Globus pallidus (tissue), 1 donor: ENCODE measurements at places on chromosomes 11 and 22.
A peak's percentile ranks its signal among the peaks of the same experiment; 100 is the strongest.

DNA sequence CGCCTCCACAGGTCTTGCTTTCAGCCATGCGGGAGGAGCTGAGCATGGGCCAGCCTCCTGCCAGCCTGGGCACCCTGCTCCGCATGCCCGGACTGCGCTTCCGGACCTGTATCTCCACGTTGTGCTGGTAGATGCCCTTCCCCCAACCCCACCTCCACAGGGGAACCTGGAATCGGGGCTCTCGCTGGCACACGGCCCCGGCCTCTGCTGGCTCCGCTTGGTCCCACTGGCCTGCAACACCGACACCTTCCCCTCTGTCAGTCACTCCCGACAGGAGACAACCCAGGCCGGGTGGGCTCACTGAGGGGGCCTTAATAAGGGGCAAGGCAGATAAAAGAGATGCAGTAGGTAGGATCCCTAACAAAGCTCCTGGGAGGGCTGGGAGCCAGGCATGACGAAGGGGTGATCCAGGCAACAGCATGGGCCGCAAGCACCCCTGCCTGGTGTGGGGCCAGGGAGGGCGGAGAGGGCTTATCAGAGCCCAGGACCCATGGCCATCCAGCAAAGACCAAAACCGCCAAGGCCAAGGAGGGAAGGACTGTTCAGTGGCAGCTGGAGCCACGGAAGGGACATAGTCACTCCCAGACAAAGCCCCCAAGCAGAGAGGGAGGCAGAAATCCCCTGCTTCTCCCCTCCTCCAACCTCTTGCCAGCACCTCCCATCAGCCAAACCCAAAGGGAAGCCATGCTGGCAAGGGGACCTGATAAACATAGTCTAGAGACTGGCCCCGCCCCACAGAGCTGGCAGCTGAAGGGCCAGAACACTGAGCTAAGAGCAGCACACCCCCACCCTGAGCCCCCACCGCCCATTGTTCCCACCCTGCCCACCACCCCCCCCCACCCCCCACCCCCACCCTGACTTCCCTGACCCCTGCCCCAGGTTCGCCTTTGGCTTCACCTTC lies 8.0 kb downstream of the SLC22A12 start:
- DNase-seq, result no peak

DNA sequence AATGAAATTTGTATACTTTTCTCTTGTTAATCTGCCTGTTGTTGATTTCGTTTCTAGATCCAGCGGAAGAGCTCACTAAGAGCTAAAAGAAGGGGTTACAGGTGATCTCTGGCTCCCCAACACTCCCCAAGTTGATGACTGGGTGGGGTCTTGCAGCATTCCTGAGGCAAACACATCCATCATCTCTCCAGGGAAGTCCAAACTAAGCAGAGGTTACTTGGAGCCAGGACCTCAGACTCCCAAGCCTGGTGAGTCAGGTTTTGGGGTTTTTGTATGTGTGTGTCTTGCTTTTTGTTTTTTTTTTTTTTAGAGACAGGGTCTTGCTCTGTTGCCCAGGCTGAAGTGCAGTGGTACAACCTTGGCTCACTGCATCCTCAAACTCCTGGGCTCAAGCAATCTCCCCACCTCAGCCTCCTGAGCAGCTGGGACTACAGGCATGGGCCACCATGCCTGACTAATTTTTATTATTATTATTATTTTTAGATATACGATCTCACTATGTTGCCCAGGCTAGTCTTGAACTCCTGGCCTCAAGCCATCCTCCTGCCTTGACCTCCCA lies 11.5 kb upstream of the RPS3 start:
- no peak for DNase-seq

- DNase-seq, result peak; percentile 87
Measured at GRCh38 chr11:88709567-88709966, 356.2 kb downstream of the GRM5 start.

DNA sequence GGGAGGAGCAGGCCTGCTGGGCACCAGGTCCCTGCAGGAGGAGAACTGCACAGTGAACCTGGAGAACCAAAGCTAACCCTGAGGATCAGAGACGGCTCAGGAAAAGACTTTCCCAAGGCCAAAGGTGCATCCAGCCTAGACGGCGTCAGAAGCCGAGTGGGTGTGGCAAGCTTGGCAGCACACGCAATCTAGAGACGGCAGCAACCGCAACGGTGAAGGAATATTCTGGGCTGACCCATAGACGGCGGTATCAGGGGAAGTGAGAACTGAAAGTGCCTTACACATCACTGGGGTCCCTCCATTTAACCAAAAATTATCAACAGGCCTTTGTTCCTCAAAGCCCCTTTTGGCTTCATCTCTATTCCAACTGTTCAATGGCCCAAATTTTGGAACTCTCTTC lies 26.2 kb downstream of the SPATA19 start:
- no peak for DNase-seq

DNA sequence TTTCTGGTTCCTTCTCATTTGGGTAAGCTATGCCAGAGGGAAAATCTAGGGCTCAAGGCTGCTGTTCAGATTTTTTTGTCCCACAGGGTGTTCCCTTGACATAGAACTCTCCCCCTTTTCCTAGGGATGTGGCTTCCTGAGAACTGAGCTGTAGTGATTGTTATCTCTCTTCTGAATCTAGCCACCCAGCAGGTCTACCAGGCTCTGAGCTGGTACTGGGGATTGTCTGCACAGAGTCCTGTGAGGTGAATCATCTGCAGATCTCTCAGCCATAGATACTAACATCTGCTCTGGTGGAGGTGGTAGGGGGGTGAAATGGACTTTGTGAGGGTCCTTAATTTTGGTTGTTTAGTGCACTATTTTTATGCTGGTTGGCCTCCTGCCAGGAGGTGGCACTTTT lies 167.3 kb upstream of the PGR start:
- DNase-seq, result no peak

DNA sequence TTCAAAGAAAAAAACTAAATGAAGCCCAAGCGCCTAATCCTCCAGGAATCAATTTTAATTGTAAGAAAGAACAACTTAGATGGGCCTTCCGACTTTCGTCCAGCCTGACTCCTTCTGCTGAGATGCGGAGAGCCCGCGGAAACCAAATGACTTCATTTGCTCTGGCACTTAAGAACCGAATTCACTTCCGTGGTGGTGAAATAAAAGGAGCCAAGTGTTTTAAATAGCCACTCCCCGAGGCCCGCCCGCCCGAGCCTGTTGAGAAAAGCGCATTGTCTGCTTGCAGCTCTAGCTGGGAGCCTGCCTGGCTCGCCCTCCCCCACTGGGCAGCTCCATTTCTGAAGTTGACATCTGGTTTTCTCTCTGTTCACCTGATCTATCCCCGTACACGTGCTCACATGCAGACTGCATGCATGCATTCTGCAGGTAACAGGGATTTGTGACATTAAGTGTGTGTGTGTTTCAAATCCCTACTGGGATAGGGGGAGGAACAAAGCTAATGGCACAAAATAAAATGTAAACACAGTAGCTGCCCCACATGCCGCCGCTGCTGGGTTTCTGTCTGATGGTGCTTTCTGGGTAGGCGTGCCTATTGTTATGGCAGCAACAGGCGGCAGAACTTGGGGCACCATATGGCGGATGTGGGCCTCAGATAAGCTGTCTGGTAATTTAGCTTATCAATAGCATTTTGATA lies 6.2 kb downstream of the TEAD1 start:
- peak; percentile 94 for DNase-seq

- DNase-seq, result no peak
Measured at GRCh38 chr11:88295028-88295427, 42.5 kb downstream of the CTSC start.

DNA sequence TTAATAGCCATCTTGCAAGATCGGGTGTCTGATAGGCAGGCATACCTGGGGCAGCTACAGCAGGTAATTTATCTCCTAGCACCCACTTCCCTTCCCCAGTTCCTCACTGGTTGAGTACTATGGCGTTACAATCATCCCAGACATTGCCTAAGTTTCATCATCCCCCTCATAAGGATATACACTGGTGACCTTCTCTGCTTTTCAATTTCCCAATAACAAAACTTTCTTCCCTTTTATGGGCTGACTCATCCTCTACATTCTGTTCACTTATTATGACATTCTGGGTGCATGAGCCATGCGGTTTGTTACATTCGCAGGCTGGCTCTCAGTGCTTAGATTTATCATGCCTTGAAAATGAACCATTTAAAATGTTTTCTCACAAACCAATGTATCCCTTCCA lies 5.0 kb upstream of the MRPL11 start:
- no peak for DNase-seq

DNA sequence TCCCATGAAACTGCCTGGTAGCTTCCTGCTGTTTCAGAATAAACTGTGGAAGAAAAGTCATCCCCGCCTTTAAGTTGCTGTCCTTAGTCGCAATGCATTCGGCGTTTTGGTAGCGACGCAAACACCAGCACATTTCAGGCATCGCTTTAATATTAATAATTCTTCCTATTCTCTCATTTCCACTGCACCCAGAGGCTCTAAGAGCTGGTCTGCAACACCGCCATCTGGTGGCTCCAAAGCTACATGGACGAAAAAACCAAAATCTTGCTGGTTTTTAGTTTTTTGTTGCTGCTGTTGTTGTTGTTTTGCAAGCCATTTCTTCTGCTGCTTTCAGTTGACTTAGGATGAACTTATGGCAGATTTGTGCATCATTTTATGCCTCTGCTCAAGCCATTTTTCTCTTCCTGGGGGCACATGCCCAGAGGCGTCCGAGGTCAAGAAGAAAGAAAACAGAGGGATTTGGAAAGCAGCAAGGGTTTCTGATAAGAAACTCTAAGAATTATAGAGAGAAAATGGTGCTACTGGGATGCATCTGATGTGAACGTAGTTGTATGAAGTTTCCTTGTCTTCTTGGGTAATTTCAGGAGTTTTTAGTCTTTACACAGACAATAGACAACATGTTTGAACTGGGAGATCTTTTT lies 345.4 kb upstream of the KIRREL3 start:
- peak; percentile 51 for DNase-seq

- no peak for DNase-seq
Measured at GRCh38 chr11:20041499-20041898, 118.8 kb downstream of the DBX1 start.

GRCh38 chr11:121524233-121524631 lies 71.5 kb upstream of the SORL1-AS1 start:
- DNase-seq, result peak; percentile 60

DNA sequence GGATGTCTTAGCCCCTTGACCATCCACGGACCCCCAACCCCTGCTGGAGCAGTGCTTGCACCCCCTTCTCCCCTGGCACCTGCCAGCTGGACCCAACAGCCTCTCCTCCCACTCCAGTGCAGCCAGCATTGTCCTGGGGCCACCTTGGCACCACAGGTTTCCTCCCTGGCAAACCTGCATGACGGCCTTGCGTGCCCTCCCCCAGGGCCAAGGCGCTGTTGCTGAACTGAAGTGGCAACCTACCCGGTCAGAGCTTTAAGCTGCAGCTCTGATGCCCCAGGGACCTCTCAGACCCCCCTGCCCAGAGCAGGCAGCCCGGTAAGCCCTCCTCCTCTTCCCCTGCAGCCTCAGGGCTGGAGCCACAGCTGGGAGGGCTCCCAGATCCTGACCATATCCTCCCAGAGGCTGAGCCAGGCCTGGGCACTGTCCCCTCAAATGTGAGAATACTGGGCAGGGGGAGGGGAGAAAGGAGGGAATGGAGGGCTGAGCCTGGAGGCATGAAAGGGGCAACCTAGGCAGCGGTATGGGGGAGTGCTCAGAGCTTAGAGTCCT lies 1.8 kb upstream of the LRRC75B start:
- no peak for DNase-seq

GRCh38 chr11:838441-839279 lies 3.7 kb downstream of the POLR2L start:
- no peak for DNase-seq

DNA sequence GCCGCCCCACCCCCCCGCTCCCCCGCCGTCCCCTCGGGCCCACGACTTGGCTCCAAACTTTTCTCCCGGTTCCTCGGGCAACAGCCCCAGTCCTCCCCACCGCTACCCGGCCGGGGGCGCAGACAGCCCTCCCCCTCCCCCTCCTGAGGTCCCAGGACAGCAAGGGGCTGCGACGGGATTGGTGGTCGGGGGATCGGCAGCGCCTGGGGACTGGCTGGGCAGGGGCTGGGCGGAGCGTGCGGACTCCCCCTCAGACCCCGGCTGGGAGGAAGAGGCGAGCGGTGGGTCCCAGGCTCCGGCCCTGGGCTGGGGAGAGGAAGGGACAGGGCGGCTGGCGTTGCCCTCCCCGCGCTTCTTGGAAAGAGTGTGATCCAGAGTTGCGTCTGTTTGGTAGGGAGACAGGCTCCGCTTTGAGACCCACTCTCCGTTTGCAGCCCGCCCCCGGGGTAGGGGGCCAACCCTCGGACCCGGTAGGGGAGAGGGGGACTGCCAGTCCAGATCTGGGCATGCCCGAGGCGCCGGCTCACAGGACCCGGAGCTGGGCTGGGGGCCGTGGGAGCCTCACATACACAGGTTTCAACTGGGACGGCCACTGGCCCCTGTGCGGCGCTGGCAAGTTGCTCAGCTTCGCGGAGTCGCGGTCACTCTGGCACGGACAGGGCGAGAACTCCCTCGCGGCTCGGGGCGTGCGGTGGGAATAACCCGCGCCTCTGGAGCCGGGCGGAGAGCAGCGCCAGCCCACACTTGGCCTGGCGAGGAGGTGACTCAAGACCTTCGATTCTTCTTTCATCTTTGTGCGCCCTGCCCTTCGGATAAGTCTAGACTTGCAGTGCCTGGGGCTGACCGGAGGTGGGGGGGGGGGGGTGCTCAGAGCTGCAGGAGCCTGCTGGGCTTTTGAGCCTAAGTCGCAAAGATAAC lies 999 bp downstream of the TSKU start:
- DNase-seq, result no peak

GRCh38 chr11:86039094-86039493 lies 29.8 kb downstream of the PICALM start:
- no peak for DNase-seq

- no peak for DNase-seq
Measured at GRCh38 chr11:4065601-4066377, 28.8 kb upstream of the RRM1 start.

DNA sequence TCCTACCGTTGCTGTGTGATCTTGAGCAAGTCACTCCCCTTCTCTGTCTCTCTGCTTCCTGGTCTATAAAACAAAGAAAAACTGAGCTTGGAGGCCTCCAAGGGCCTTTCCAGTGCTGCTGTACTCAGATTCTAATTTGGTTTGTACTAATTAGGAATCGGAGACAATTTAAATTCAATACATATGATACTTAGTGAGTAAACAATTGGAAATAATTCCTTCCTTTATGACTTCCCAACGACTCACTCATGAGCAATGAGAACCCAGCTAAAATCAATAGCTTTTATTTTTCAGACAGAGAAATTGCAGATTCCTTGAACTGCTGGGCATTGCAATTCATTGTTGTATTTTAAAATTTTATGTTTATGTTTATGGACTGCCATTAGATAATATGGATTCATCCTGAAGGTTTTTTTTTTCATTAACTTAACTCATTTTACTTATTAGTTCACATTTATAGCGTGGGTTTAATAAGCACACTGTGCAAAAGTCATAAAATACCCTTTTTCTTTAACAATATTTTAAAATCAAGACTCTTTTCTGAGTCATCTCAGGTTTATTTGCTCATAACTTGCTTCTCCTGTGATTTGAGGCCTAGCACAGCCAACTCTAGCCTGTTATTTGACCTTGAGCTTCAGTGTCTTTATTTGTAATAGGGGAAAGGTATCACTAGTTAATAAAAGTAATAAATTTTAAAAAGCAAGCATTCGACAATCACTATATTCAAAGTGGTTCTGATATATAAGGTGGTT lies 95.8 kb downstream of the TP53I11 start:
- no peak for DNase-seq
